Effector CD8-positive, alpha-beta T cell (primary cell): ENCODE measurements at places on chromosomes 11 and 22.

- no peak for DNase-seq
Measured at GRCh38 chr11:70402016-70402415, 3.7 kb downstream of the CTTN start.

DNA sequence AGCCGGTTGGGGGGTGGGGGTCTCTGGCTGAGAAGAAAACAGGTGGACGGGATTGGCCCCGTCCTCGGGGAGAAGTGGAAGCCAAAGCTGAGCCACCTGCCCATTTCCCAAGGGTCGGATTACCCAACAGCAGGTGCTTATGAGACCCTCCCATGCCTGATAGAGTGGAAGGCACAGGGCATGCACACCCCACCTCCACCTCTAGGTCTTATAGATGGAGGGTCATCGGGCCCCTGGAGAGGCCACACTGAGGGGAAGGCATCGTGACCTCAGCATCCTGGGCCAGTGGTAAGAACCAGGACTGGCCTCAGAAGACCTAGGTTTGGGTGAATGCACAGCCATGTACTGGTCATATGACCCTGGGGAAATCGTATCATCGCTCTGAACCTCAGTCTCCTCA lies 85.9 kb downstream of the BUD13 start:
- DNase-seq: no peak

- no peak for DNase-seq
Measured at GRCh38 chr22:35191412-35191811, 65.9 kb upstream of the HMGXB4 start.

DNA sequence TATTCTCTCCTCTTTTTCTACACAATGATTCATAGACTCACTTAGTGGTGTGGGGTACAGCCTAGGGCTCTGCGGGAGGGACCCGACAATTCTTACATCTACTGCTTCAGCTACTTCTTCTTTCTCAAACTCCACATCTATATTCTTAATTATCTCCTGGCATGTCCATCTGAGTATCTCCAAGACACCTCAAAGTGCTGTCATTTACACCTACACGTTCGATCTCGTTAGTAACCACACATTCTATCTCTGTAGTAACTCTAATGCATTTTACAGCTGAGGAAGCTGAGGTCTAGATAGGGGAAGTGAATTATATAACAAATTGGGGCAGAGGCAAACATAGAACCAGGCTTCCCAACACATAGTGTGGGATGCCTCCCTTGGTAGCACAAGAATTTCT lies 27.7 kb upstream of the RRM1 start:
- DNase-seq: no peak

DNA sequence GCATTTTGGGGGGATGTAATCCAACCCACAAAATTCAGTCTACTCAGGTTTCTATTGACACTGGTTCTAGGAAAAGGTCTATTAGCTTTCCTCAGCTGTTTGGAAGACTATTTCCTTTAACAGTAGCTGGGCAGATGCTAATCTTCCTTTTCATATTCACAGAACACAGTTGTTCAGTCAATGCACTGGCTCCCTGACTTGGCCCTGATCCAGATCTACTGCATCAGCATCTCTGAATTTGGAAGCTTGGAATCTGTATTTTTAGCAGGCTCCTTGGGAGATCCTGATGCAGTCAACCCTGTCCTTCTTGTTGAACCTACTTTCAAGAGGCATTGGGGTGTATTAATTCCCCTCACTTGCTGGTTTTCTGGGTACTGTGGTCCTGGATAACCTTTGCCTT lies 6.3 kb downstream of the HTATIP2 start:
- no peak for DNase-seq

DNA sequence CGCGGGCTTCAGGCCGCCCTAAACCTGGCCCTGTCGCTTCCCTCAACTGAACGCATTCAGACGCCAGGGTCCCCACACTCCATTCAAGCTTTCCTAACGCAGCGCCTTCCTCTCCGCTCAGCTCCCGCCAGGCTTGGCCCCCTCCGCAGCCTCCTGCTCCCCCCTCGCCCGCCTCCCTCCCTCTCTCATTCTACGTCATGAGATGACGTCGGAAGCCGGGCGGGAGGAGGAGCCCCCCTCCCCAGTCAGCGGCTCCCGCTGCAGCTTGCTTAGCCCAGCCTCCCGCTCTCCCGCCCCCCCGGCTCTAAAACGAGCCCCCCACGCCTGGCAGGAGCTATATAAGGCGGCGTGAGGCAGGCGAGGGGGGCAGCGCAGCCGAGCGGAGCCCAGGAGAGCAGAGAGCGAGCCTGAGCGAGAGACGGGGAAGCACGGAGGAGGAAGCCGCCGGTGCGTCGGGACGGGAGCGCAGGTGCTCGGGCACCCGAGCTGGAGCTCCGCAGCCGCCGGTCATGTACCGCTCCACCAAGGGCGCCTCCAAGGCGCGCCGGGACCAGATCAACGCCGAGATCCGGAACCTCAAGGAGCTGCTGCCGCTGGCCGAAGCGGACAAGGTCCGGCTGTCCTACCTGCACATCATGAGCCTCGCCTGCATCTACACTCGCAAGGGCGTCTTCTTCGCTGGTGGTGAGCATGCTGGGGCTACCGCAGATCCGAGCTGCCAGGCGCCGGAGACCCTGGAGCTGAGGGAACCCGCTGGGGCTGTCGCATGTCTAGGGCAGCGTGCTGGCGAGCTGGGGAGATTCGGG lies at the start of gene NPAS4:
TSS of gene NPAS4 (plus strand) at position 365 of the 806 bp plus-strand sequence. CDS start at position 510, 145 bp downstream.
- DNase-seq: no peak

GRCh38 chr11:35146711-35147110 lies 7.7 kb downstream of the CD44 start:
- no peak for DNase-seq

DNA sequence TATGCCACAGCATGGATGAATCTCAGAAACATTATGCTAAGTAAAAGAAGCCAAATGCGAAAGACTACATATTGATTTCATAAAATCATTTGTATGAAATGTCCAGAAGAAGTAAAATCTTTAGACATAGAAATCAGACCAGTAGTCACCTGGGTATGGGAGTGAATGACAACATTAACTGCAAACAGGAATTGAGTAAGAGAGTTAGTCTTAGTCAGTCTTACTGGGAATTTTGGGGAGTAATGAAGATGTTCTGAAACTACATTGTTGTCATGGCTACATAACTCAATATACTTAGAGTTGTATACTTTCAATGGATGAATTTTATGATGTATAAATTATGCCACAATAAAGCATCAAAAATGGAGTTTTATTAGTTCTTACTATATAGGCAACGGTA lies 107.8 kb upstream of the CHORDC1 start:
- no peak for DNase-seq

- no peak for DNase-seq
Measured at GRCh38 chr11:80240245-80240644, 799.4 kb upstream of the TENM4 start.

DNA sequence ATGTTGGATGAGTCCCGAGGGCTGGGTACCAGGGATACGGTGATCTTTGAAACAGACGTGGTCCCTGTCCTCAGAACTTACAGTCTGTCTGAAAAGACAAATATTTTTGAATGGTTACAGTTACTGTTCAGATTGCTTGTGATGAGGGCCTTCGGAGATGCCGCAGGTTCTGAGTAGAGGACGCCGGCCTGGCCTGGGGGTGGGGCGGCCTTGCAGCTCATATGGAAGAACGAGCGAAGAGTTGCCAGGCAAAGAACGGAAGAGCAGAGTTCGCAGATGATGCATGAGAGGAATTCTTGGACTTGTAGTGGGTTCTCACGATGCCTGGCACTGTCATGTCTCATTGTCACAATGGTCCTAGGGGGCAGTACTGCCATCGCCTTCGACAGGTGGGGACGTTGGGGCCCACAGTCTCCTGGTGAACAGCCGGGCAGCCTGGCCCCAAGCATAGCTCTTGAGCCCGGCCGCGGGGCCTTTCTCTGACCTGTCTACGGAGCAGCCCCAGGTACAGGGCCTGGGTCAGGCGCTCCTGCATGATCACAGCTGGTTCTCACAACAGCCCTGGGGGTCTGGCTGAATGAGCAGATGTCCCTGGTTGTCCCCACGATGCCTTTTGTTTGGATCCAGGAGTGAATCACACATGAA lies 60.9 kb upstream of the PARVG start:
- no peak for DNase-seq

DNA sequence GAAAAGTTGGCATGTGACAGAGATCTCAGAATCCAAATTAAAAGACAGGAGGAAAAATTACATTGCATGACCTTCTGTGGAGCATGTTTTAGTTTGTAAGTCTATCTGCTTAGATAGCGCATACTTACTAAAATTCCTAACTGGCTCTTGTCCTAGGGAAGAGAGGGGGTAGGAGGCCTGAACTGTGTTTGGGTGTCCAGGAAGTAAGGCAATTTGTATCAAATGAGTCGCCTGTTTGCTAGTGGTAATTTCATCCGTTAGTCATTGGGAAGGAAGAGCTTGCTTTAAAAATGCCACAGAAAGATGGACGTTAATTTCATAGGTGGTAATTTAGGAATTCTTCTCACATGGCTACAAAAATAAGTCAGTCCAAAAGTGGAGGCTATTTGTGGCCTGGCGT lies 18.5 kb downstream of the GRK3 start:
- DNase-seq: no peak

- no peak for DNase-seq
Measured at GRCh38 chr22:35688913-35689675, 28.6 kb upstream of the APOL5 start.

- no peak for DNase-seq
Measured at GRCh38 chr11:68010090-68011041, at the start of gene ALDH3B1. ALDH3B1 (plus strand) TSS chr11:68010327; CDS start chr11:68015298, 4,971 bp downstream.
